Stimulated activated CD8-positive, alpha-beta memory T cell treated with anti-CD3 and anti-CD28 coated beads, Interleukin-4, amount 100 ng/mL, for 1 hour (primary cell): ENCODE measurements at places on chromosomes 7 and 10.

DNA sequence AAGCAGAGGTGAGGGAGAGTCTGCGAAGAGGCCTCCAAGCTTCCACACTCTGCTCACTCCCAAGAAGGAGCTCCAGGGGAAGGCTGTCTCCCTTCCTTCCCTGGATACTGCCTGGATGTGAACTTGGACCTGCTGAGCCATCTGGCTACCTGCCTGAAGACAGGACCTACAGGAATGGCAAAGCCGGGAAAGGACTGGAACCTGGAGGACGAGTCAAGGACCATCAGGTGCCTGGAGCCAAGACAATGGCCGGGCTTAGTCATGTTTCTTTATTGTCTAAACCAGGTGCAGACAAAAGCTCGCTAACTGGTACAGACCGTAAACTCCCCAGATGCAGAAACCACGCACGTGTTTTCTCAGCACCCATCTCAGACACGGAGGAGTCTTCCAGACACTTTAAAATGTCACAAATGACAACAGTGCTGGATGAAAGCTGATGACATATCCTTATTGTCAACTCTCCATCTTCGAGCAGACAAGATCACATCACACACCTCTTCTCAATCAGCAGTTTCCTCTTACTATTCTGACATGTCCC lies 12.1 kb downstream of the ASB13 start:
- no peak for DNase-seq

DNA sequence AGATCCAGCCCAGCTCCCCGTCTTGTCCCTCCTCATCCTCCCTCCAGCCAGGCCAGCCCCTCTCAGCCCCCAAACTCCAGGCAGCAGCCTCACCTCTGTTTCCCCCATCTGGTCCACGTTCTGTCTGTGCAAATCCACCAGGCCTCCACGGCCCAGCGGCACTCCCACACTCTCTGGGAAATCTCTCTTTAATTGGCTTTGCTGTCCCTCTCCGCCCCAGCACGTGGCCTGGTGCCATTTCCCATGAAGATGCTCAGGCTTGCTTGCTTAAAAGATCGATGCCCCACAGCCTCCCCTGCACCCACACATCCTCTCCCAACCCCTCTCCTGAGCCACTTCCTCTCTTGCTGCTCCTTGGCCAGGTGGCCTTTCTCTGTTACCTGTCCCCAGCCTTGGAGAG lies 39.3 kb downstream of the PRF1 start:
- DNase-seq, result no peak

DNA sequence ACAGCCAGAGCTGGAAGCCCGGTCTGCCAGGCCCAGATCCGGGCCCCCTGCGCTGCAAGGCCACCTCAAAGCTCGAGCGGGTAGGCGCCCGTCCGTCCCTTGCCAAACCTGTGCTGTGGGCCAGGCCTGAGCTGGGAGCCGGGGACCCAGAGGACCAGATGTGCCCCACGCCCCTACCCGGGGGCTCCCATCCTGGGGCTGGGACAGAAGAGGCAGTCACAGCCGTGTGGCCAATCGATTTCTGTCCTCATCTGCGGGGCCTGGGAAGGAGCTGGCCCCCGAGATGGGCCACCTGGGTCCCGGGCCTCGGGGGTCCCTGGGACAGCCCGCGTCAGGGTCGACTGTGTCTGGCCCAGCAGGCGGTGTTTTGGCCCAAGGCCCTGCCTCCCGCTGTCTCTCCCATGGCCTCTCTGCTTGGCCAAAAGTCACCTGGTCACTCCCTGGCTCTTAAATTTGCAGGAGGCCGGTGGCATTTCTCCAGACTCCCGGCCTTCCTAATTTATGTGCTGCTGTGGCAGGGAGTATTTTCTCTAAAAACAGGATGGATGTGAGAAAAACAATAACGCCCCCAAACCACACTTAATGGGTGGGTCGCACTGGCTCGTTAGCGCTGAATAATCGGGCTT lies 63.8 kb downstream of the UNCX start:
- DNase-seq, result no peak

DNA sequence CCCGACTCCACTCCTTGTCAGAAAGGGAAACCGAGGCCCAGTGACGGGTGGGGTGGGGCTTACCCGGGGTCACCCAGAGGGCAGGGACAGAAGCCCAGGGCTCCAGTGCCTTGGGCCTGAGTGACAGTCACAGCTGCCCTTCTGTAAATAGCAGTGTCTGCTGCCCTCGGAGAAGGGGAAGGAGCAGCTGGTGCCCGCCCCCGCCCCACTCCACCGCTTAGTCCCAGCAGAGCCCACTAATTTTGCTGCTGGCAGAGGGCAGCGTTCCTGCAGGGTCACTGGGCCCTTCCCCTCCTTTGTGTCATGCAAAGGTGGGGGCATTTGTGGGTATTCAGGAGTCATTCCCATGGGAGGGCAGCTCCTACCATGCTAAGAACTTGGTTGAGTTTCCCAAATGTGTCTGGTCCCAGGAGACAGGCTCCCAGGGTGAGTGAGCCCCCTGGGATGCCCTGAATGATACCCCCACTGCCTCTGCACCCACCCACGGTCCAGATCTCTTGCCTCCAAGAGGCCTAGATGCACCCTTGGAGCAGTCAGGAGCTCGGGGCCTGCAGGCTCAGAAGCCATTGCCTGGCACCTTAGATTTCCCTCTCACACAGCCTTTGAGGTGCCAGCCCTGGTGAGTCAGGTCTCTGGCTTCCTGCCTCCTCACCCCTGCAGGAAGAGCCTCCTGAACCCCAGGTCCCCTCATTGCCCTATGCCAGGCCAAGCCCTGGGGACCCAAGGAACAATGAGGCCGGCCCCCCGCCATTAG lies 17.2 kb downstream of the SH2B2 start:
- DNase-seq, result no peak

DNA sequence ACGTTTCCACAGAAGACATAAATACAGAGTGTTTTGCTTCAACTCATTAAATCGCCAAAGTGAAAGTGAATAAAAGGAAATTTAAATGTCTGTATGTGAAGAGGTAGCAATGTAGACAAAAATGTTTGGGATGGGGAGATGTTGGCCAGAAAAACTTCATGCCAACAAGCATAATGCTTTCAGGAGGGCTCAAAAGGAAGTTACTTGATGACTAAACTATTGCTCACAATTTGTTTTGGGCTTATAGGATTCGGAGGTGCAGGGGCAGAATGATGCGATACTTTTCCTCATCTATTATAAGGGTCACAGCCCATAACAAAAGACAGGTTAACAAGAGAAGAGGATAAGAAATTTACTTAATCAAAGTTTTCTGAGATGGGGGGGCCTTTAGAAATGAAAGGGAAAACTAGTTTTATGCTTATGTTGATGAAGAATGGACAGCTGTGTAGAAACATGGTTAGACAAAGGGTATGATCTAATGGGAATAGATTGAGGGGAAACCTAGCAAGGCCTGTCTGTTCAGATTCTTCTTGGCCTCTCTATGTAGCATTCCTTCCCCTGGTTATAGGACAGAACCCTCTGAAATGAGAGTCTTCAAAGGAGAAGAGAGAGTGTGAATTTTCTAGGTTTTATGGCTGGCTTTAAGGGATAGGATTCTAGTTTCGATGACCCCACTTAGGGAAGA lies 898.6 kb downstream of the LRMDA start:
- no peak for DNase-seq

GRCh38 chr7:152723364-152723763 lies 36.2 kb upstream of the ACTR3B start:
- no peak for DNase-seq

DNA sequence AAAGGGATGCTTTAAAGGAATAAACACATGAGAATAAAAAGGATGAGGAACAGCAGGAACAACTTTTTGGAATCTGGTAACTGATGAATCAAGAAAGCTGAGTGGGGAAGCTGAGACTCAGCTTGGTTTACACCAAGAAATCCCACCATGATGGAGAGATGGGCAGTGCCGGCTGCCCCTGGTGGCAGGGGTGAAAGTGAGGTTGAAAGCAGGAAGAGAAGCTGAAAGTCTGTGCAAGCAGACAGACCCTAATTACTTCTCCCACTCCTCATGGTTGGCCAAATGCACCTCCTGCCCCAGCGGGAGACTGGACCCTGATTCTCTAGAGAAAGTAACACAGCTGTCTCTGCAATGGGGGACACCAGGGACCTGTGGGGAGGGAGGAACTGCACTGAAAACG lies 57.6 kb upstream of the NANOS1 start:
- no peak for DNase-seq

DNA sequence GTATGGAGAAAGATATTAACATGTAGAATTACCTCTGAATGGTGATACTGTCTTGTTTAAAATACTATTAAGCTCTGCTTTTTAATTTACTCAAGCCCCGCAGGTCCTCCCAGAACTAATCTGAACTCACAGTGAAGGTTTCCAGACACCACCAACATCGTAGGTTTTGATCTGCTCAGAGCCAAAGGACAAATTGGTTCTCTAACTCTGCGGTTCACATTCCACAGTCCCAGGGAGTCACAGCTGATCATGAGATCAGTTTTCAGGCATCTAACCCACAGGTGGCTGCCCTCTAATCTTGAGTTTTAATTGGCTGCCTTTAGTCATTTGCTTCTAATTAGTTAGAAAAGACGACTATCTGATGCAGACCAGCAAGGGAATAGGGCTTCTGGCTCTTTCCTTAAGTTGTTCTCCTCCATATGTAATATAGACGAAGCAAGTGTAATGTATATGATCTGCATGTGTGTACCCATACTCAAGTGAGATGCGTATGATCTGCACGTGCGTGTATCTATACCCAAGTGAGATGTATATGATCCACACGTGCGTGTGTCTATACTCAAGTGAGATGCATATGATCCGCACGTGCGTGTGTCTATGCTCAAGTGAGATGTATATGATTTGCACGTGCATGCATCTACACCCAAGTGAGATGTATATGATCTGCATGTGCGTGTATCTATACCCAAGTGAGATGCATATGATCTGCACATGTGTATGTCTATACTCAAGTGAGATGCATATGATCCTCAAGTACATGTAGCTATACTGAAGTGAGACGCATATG lies 331.5 kb upstream of the NPVF start:
- no peak for DNase-seq
